ENCODE measurements at places on chromosomes 16 and 17.
A peak's percentile ranks its signal among the peaks of the same experiment; 100 is the strongest.

GRCh38 chr17:48671697-48672171 lies 45.6 kb upstream of the HOXB9 start:
- peak; percentile 60 for DNase-seq

DNA sequence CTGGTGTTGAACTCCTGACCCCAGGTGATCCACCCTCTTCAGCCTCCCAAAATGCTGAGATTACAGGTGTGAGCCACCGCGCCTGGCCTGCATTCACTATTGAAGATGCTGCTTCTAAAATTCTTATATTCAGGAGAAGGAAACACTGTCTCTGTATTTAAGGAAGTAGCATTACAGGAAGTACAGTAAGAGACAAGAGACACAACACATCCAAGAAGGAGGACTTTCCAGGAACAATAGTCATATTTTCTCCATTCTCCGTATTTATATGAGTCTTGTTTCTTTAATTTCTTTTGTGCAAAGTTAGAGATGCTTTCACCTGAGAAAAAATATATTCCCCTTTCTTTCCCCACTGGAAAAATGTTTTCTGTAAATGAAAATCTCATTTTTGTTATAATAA lies 18.3 kb upstream of the ABCA3 start:
- no peak for DNase-seq

- no peak for DNase-seq
Observed at GRCh38 chr16:46638947-46639925, 18.1 kb upstream of the SHCBP1 start.

GRCh38 chr16:56549744-56550385 lies 15.0 kb upstream of the MT4 start:
- DNase-seq: no peak

DNA sequence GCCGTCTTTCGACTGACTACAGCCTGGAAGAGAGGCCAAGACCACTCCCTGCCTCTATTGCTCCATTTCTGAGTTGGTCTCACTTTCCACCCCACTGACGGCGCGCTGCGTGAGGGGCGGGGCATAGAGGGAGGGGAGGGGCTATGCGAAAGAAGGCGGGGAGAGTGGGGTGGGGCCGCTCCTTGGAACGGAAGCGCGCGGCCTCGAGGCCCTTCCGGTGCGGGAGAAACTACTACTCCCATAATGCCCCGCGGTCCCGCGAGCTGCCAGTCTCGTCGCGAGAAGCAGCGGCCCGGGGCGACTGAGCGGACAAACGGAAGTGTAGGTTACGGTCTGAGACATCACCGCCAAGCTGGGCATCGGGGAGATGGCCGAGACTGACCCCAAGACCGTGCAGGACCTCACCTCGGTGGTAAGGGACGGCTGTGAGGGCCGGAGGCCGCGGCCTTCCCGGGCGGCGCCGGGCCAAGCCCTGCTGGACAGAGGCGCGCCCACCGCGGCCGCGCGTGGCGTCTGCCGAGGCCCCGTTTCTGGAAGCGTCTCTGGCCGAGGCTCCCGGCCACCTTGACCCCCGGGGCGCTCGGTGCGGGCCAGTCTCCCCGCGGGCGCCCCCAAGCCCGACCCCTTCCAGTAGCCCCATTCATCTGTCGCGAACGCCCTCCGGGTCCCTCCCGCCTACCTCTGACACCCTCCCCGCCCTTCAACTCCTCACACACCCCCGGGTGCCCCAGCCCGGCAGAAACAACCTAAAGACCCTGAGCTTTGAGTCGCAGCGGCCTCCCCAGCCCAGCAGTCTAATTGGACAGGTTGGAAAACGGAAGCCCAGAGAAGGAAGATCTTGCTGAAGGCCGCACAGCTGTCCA lies at the start of gene HSBP1:
TSS of gene HSBP1 (plus strand) at position 269 of the 863 bp plus-strand sequence. CDS start at position 368, 99 bp downstream.
- DNase-seq: peak; percentile 91

GRCh38 chr16:14095883-14096551 lies 24.9 kb downstream of the MRTFB start:
- no peak for DNase-seq

DNA sequence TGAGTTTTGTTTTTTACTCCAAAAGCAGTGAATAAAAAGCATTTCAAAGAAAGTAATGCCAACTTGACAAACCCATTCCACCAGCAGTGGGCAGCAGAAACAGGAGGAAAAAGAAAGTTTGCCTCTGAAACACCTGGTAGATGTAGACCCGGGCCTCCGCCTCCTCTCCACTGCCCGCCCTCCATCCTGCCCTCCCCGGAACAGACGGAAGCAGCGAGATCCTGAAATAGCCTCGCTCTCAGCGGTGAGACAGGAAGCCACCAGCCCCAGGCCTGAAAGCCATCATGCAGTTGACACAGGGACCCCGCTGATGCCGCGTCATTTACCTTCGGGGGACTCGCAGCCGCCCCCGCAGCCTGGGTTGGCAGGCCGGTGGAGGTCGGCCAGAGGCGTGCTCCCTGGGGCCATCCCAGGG lies 67.8 kb downstream of the C16orf78 start:
- peak; percentile 77 for DNase-seq

DNA sequence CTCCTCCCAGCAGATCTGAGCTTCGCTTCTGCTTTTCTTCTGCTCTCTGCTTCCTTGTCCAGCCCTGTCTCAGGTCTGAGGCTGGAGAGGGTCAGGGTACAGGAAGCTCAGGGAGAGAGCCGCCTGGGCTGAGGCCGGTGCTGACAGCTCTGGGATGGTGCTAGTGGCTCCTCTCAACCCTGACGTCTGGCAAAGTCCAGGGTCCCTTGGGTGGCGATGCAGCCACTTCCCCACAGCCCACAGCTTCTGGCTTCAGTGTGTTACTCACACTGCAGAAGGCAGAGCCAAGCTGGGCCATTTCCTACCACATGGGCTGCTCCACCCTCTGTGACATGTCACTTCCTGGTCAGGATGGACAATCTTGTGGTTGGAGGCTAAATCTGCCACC lies at the start of gene CD300C:
TSS of gene CD300C (minus strand) at position 273 of the 388 bp plus-strand sequence. CDS start 333 bp downstream, outside the sequence.
- DNase-seq: no peak

DNA sequence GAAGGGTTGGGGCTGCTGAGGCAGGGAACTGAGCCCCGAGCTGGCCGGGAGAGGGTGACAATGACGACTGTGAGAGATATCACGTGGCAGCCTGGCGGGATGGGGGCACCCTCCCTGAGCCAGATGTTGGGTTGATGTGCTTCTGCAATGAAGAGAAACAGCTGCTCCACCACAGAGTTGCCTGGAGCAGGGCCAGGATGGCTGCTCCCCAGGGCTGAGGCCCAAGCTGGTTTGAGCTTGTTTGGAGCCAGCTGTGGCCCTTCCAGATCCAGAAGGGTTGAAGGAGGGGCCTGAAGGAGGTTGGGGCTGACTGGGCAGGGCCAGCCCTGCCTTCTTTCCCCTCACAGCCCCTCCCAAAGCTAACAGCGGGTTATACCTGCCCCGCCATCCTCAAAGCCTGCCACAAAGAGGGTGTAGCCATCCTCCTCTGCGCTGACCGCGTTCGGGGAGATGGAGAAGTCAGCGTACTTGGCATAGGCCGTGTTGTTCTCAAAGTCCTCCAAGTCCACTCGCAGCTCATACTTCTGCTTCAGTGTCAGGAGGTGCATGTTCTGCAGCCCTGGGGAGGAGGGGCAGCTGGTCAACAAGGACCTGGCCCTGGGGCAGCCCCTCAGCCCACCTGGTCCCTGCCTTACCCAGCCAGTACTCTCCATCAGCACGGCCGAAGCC lies 2.1 kb downstream of the MFAP4 start:
- no peak for DNase-seq

GRCh38 chr16:53511084-53511402 lies 8.0 kb upstream of the AKTIP start:
- no peak for DNase-seq

- no peak for DNase-seq
Observed at GRCh38 chr16:3554351-3554928, 22.8 kb downstream of the NLRC3 start.

DNA sequence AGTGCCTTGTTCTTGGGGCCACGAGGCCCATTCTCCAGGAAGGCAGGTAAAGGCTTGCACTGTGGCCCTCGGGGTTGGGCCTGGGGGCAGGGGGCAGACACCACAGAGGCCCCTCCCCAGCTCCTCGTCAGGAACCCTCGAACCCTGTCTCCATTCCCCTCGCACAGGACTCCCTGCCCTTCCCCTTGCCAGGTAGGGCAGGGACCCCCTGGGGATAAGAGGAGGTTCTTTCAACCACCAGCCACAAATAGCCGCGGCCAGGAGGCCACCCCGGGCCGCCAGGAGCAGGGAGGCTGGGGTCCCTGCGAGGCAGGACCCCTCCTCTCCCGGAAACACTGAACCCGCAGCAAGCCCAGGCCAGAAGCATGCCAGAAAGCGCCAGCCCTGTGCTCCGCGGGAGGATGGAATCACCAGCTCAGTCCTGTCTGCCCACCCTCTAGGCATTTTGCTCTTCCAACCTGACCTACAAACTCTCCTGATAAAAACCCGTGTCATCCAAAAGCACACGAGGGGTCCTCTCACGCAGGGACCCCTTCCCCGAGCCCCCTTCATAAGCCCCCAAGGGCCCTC lies 45.6 kb downstream of the SLC47A1 start:
- no peak for DNase-seq

DNA sequence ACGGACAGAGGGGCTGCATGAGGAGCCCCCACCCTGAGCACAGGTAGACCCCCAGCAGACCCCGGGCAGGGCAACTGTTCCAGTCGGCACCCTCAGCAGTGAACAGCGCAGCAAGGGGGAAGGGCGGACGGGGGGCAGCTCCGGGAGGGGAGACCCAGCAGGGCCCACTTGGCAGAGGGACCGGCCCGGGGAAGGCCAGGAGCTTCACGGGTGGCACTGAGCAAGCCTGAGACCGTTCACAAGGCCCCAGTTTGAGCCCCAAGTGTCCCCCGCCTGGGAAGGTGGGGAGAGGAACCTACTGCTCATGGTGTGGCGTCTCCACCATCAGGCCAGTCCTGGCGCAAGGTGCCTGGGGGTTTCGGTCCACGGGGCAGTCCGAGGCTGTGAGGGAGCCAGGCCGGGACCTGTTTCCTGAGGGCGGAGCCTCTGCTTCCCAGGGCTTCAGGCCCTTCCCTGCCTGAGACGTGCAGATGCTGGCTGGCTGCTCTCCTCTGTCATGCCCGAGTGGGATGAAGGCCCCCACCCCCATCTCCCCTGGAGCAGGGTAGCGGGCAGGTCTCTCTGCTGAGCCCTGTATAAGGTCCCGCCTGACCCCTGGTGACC lies 54.4 kb upstream of the GNG13 start:
- DNase-seq: no peak

- DNase-seq: no peak
Observed at GRCh38 chr16:69831212-69832123, 69.3 kb downstream of the WWP2 start.

- DNase-seq: no peak
Observed at GRCh38 chr16:12898551-12898950, 2.8 kb upstream of the SHISA9 start.

DNA sequence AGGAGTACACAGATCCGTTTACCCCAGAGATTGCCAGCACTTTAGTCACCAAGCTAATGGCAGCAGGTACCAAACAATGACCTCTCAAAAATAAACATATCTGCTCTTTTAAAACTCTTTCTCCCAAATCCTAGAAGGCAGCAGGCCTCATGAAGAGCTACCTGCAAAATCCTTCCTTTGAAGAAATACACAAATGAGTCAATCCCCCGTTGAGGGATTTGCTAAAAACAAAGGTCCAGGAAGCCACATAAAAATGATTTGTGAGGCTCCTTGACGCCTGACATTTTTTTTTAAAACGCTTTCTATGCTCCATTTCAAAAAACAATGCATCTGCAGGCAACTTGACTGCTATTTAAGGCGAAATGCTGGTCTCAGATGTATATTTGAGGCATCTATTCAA lies 58.2 kb downstream of the NACA2 start:
- DNase-seq: no peak

DNA sequence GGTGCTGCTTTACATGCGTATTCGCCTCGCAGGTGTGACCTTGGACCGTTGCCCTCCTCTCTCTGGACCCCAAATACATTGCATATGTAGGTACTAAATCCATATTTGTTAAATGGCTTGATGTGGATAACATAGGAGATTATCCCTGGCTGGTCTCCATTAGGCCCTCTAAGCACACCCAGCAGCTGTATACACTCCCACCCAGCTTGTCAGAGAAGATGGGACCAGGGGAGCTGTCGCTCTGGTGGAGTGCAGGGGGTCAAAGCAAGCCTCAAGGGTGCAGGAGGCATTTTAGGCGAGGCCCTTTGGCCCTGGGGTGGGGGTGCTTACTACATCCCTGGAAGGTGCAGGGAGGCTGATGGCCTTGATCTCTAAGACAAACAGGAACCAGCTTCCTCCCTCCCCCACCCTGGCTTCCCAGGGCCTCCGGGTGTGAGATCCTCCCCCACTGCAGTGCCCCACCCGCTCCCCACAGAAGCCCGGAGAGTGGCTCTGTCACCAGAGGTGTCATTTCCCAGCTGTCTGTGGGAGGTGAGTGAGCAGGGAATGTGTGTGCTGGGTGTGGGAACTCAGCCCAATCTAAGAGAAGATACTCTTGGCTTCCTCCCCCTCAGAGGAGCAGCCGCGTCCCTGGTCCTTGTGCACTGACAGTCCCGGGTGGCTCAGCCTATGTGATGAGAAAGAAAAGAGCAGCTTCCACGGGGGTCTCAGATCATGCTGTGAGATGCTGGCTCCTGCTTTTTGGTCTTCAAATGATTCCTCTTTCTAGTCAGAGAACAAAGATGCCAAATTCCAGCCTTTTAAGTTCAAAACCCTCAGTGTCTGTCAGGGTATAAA lies 1.4 kb upstream of the VAMP2 start:
- DNase-seq: peak; percentile 75

DNA sequence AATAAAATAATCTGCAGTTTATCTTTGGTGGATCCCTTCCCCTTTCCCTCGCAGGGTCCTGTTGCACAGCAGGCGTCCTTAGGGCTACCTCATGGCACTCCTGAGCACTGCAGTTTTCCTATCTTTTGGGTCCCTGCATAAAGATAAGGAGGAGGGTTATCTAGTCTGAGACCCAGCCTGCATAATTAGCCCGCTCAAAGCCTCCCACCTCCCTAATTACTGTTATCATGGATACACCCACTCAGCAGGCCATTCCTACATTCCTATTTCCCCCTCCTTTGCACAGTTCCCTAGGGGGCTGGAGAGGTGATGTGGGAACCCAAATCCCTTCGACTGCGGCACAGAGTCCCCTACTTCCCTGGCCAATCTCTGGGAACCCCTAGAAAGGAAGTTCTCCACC lies 5.1 kb upstream of the CLUH start:
- no peak for DNase-seq

DNA sequence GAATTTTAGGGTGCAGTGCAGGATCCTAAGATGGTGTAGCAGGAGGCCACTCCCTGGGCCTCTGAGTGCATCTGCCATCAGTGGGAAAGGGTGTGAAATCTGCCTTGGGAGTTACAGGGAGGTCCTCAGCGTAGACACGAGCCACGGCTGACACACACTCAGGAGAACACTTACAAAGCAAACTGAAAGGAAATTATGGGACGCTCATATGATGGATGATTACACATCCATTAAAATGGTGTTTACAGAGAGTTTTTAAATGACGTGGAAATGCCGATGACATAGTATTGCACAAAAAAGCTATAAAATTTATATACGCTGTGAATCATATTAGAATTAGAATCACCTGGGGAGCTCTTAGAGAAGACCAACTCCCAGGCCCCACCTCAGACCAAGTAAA lies 175.2 kb downstream of the CCDC182 start:
- DNase-seq: no peak

- no peak for DNase-seq
Observed at GRCh38 chr16:79493911-79494310, 106.6 kb downstream of the MAF start.

Measured in CD4-positive, alpha-beta memory T cell (primary cell).